AG08396 (cell line): ENCODE measurements at places on chromosomes 13 and 19.

- no peak for DNase-seq
Observed at GRCh38 chr13:113648216-113648610, 9.8 kb downstream of the ATP4B start.

DNA sequence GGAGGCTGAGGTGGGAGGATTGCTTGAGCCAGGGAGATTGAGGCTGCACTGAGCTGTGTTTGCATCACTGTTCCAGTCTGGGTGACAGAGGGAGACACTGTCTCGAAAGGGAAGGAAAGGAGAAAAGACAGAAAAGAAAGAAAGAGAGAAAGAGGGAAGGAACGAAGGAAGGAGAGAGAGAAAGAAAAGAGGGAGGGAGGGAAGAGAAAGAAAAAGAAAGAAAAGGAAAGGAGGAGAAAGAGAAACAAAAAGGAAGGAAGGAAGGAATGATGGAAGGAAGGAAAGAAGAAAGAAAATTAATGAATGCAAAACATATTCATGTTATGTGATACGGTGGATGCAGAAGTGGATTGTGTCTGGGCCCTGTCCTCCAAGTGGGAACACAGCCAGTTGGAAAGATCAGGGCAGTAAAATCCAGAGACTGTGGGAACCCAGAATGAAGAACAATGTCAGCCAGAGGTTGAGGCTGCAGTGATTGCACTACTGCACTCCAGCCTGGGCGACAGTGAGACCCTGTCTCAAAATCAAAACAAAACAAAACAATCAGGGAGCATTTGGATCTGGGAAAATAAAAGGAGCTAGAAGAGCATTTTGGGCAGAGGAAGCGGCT, 6.2 kb downstream of the PHLDB3 start:
- DNase-seq, result no peak

DNA sequence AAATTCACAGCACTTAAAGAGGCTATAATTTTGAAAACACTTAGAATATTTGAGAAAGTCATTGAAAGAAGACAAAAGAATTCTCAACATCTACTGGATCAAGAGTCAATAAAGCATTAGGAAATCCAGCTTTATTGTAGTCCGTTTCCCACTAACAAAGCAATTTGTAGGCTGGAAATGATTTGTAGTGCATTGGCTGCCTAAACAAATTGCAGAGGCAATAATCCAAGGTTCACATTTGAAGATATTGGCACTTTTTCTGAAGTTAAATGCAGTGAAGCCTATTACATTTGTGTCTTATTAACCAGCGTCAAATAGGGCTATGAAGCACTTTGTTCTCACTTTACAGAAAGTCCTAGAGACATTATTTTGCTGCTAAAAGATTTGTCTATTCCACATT, 848.1 kb upstream of the SLITRK1 start:
- no peak for DNase-seq

GRCh38 chr13:109351236-109351635, 435.1 kb downstream of the IRS2 start:
- no peak for DNase-seq

DNA sequence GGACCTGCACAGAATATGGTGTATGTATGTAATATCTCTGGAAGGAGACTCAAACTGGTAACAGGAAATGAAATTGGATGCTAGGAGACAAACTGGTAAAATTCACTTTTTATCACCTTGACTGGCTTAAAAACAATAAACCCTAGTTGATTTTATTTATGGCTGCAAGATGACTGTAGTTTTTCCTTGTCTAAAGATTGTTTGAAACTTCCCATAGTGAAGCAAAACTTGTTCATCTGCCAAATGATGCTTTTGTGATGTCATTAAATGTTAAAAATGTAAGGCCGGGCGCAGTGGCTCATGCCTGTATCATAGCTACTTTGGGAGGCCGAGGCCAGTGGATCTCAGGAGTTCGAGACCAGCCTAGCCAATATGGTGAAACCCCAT, 2.5 kb upstream of the ECH1 start:
- no peak for DNase-seq

GRCh38 chr19:41161903-41162302, 31.1 kb upstream of the CYP2S1 start:
- no peak for DNase-seq

GRCh38 chr13:46552889-46553520, at the start of gene LRCH1:
TSS of gene LRCH1 (plus strand) at chr13:46553170. CDS start at chr13:46553397, 227 bp downstream.
- peak; percentile 94 for DNase-seq

- no peak for DNase-seq
Observed at GRCh38 chr13:95603887-95604555, 40.5 kb downstream of the DZIP1 start.

DNA sequence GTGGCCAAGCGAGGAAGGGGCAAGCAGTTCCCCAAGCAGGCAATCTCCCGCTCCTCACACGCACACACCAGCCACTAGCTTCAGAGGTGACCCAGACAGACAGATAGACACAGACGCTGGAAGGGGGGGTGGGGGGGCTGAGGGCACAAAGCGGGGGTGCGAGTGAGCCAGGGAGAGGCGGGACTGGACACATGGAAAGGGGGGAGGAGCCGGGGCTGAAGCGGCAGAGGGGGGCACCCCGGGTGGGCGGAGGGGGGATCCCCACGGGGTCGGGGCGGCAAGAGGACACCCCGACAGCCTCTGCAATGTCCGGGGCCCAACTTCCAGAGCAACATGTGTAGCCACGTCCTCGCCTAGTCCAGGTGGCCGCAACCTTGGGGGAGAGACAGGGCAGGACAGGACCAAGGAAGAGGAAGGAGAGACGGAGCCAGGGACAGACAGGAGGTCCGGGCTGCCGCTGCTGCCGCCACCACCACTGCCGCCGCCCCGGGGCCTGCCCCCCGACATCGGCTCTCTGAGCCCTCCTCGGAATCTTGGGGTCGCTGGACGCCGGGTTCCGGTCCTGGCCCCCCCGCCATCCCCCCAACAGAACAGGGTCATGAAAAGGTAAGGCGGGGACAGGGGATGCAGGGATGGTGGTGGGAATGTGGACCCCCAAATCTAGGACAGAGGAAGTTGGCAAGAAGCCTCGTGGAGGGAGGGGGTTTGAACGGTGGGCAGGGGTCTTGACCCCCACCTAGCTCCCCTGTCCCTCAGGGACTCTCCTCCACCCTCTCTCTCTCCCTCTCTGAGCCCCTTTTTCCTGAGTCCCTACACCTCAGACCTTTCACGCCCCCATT, 1.1 kb downstream of the GRIN2D start:
- no peak for DNase-seq

DNA sequence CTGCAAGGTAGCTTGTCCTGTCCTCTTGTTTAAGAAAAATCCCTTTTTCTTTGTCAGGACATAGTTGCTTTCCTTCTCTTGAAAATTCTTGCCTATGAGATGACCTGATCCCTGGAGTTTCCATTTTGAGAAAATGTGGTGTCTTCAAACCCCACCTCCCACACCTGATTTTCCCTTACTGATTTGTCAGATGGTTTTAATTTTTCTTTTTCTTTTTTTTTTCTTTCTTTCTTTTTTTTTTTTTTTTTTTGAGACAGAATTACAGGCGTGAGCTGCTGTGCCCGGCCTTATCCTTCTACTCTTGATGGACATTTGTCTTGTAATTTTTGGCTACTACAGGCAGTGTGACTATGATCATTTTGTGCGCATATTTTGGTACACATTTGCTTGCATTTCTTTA, 1.2 kb downstream of the ZNF345 start:
- DNase-seq, result no peak

GRCh38 chr19:38252941-38253691, 3.1 kb downstream of the PPP1R14A start:
- DNase-seq, result no peak

GRCh38 chr19:56117376-56117884, 3.7 kb downstream of the ZNF787 start:
- DNase-seq, result no peak

DNA sequence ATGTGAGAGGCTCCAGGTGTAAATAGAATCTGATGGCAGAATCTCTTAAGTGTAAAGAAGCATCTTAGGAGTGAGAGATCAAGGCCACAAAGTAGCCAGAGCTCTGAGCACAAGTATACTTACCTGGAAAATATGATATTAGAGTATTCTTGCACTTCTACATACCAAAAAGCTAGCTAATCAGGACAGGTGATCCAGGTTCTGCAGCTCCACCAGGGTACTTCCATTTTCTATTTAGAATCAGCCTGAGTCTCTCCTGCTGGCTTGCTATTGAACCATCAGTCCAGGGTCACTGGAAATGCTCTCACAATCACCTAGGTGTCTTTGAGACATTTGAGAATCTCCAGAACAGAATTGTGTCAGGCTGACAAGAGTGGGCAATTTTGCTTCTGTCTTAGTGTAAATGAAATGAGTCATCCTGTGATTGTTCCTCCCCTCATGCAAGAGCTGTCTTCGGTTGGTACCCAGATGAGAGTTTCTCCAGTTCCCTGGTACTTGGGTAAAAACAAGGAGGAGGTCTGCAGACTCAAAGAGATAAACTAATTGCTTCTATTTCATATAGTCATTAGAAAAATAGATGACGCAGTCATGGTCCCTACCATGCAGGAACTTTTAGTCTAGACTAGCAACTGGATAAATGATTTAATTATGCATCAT, 14.6 kb downstream of the ZNF254 start:
- DNase-seq, result no peak

- peak; percentile 9 for DNase-seq
Observed at GRCh38 chr13:29844441-29844840, 6.0 kb downstream of the UBL3 start.

GRCh38 chr13:44015118-44015517, 135.4 kb downstream of the LACC1 start:
- no peak for DNase-seq

DNA sequence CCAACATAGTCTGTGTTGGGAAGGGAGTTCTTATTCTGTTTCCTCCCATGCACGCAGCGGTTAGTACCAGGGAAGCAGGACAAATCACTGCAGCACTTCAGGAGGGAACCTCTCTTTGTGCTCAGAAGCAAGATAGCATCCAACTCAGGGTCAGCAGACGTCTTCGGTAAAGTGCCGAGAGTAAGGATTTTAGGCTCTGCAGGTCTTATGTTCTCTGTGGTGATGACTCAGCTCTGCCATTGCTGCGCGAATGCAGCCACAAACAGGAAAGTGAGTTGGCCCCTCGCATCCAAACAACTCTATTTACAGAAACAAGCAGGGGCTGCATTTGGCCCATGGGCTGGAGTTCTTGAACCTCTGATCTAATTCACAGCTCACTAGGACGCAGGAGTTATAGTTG, 122.1 kb upstream of the SPATA13 start:
- peak; percentile 29 for DNase-seq

DNA sequence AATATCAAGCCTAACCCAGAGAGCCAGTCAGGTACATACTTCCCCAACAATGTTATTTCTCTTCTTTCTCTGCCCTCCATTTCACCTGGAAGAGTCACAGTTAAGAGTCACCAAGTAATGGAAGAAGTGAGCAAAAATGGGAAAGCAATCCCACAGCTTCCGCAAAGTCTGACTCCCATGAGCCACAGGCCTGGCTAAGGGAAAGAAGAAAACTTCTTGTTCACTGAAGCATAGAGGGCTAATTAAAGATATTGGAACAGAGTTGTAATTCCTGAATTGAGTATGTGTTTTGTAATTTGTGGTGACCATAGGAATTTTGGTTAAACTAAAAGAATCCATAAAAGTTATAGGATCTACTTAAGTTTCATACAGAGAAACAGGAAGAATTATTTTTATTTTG, 830.9 kb upstream of the PCDH20 start:
- DNase-seq, result no peak

- no peak for DNase-seq
Observed at GRCh38 chr19:31289976-31290375, 59.3 kb downstream of the TSHZ3 start.

DNA sequence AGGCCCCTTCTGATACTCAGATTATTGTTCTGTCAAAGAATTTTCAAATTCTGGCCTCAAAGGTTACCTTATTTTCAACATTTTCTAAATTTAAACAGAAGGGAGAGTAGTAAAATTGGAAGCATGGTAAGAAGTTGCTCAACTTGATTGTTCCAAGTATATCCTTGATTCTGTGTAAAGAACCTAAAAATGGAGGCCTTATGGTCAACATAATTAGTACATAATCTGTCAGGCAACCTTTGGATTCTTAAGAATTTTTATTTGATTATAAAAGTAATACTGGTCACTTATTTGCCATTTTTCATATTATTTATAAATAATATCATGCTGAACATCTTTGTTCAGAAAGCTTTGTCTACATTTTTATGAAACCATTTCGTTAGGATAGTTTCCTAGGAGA, 83.9 kb downstream of the STARD13 start:
- DNase-seq, result no peak

DNA sequence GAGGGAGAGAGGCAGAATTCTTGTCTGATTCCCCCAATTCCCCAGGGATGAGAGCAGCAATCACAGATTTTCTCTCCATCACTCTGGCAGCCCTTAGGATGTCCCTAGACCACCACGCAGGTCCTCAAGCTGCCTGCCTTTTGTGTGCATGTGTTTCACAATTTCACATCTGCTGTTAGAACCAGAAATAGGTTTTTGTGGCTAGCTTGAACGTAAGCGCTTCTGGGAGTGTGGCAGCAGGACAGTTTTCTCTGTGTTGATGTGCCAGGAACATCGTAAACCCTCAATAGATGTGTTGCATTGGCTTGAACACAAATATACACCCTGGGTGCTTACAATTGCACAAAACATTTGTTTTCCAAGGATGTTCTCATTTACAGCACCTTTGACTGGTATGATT, 78.8 kb upstream of the TMTC4 start:
- no peak for DNase-seq

DNA sequence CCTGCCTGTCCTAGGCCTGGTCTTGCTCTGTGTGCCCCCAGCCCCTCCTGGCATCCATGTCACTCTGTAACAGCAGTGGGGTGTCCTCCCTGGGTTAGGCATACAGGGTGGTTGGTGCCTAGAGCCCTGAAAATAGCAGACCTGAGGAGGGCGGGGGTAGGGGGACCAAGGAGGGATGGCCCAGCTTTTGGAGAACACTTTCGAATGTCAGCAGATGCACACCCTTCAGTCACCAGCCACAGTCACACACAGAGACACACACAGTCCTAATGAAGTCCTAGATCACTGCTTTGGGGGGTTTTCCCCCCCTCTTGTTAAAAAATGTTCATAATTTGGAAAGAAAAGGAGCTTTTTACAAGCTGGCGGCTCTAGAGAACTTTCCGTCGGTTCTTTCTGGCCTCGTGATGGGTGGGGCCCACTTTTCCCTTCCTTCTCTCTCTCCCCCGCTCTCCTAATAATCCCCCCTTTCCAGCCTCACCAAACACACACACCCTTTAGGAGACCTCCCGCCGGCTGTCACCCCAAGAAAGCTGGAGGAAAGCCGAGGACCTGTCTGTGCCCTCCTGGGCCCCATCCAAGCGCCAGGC, 47.9 kb downstream of the LYL1 start:
- no peak for DNase-seq

GRCh38 chr19:54245936-54246335, 3.3 kb upstream of the LILRA6 start:
- no peak for DNase-seq

DNA sequence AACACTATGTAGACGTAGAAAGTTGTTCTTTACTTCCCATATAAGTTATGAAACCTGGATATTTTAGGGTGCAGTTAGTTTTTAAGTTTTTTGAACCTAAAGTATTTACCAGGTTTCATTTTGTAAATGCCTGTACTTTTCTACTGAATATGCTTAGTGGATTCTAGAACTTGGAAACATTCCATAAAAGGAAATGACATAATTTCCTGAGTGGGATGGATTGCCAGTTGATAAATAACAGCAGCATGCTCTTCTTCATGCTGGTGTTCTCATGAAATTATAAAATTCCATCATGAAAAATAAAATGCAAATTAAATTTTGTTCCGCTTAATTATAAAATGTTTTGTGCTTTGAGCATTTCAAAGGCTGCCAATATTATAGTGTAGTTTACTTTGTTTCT, 362.2 kb upstream of the PCDH20 start:
- DNase-seq, result no peak
